Renal cortical epithelial cell (primary cell): ENCODE measurements at places on chromosomes 3 and 15.
A peak's percentile ranks its signal among the peaks of the same experiment; 100 is the strongest.

DNA sequence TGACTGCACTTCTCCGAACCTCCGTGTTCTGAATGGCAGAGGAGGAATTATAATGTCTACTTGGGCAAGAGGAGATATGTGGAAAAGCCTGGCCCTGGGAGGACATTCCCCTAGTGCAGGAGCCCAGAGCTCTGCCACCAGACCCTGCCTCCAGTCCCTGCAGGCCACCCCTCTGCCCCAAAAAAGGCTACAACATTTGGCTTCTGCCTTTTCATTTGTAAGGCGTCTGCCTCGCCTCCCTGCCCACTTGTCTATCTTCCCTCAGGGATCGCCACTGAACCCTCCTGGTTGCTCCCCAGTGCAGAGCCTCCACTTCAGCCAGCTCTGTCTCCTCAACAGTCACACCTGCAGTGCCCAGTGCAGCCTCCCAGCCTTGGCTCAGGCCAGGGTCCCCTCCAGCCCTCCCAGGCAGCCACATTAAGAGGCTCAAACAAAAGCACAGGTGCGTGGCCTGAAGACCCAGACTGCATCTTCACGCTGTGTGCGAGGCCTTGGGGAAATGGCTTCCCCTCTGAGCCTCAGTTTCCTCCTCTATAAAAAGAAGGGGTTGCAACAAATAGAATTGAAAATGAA lies 125.9 kb upstream of the SMAD3 start:
- DNase-seq, result no peak

DNA sequence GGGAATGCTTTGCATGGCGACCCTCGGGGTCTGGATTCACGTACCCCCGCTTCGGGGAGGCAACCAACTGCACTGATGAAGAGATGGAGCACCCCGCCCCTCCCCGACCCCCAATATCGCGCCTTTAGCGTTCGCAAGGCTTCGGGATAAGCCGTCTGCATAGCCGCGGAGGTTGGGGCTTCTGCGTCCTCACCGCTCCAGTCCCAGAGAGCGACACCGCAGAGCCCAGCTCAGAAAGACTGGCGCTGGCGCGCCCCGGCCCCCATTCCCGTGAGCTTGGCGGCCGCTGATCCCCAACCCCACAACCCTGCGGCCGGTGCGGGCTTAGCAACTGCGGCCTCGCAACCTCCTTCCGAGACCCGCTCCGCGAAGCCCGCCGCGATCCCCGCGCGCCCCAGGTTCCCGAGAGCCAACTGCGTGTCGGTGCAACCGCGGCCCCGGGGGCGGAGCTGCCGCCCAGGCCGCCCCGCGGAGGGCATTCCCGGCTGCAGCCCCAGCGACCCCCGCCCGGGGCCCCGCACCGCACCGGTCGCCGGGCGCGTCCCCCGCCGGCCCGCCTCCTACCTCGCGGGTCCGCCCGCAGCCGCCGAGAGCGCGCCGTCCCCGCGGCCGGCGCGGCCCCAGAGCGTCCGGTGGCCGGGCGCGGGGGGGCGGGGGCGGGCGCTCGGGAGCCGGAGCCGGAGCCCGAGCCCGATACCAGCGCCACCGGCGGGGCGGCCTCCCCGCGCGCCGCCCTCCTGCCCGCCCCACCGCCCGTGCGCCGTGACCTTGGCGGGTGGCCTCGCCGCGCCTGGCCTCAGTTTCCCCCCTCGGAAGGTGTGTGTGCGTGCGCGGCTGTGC lies 79.5 kb downstream of the IQSEC1 start:
- DNase-seq, result no peak

DNA sequence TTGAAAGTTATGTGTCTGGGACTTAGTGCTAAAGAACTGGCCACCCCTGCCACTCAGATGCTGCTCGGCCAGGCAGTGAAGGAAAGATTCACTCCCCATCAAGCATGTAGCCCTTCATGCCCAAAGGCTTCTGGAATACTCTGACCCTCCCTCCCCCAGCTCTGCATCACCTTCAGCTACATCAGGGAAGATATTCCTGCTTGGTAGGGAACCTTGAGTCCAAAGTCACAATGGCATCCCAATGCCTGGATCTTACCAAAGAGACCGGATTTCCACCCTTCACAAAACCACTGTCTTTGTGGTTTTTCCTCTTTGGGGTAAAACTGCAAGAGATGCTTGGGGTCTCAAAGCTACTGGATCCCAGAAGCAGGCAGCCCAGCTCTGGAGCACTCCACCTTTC lies 18.2 kb upstream of the BCL2A1 start:
- DNase-seq, result no peak

DNA sequence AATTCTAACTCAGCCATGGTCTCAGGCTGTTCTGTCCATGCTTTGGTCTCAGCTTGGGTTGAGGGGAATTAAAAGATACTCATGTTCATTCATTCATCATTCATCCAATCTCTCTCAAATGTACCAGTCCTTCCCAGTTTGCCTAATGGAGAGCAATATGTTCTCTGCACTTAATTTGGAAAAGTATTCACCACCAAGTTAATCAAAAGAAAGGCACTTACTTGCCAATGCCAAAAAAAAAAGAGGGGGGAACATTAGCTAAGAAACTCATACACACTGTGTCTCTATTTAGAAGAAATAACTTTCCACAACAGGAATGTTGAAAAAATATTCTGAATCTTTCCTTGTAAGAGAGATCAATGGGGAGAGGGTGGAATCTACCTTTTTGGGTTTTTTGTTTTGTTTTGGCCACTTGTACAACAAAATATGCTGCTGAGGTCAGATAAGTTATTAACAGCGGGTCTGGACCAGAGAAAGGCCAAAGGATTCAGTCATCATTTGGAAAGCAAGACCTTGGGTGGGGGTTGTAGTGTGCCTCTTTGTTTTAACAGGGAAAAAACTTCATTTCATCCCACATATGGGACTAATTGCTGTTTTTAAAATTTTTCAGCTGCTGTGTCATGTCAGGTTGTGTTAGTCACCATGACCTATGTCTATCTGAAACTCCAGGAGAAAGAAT lies 152.3 kb downstream of the FBN1 start:
- peak; percentile 82 for DNase-seq

DNA sequence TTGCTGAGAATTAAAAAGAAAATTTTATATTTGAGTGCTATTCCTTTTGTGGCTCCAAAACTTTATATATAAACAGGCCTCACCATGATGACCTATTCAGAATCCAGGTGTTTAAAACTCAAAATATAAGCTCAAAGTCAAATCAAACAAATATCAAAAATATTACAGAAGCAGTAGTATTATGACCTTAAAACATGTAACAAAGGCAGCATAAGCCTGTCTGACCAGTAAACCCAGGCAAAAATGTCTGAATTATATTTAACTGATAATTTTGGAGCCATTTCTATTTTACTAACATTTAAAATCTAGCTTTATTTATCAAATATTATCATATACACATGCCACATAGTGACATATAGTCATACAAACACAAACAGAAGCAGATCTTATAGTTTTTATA lies 6.4 kb upstream of the NOX5 start:
- no peak for DNase-seq

GRCh38 chr15:60620708-60621107 lies 141.8 kb upstream of the ICE2 start:
- no peak for DNase-seq

DNA sequence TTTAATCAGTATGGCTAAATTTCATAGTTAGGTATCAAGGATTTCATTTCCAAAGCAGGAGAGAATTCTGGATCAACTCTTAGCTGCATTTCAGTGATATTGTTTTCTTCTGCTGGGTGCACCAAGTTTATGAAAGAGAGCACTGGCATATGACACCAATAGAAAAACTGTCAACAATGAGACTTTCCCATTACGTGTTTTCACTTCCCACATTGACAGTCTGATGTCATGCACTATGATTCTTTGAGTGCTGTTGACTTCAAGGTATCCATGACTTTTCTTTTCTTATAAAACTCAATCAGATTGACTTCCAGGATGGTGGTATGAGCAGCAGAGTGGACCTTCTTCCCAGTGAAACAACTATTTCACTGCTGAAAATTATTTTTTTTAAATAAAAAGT lies 476.1 kb downstream of the EDEM1 start:
- DNase-seq, result no peak

DNA sequence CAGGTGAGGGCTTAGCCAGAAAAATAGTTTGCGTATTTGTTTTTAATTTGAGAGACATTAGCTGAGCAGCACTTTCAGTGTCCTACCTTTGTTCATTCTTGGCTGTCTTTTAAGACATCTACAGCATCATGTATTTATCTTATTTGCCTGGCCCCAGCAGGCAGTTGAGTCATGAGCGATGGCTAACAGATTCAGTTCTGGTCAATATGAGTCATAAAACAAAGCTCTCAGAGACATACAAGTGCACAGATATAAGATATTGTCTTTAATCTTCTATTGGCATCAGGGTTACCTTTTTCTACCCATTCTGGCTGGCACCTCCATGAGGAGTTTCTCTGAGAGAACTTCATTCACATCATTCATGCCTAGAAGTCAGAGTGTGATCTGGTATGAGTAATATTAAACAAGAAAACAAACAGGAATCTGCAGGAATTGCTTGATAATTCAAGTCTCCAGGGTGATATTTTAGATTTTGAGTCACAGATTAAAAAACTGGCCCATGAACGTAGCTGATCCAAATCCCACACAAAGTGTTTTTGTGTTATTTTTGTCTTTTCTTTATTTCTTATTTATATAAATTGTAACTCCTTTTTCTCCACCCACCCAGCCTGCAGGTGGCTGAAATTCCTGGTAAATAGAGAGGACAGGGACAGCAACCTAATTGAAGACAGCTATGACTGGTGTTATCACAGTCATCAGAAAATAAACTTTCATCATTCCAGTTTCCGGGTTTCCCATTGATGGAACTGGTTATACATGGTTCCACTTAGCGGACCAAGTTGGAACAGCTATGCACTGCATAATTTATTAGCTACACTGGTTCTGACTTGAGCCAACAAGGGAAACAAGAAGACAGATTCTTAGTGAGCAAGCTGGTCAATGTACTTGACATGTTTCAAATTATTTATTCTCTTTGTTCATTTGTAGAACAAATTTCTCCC lies 47.3 kb downstream of the PLSCR2 start:
- peak; percentile 37 for DNase-seq

DNA sequence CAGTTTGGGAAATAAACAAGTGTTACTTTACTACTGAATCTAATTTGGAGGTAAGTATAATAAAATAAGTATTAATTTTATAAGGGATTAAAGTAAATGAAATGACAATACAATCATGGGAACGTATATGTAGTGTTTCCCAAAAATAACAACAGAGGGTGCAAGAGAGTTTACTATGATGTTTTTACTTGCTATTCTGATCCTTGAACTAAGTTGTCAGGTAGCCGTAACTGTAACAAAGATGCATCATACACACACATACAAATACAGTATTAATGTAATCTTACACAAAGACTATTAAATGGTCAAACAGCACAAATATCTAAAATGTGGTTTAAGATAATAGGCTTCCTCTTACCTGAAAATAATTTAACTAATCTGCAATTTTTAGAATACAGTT lies 311.4 kb downstream of the TBC1D5 start:
- DNase-seq, result peak; percentile 66

- no peak for DNase-seq
Observed at GRCh38 chr3:128618398-128618726, 32.3 kb downstream of the RPN1 start.

GRCh38 chr15:45641999-45642932 lies 7.4 kb downstream of the SQOR start:
- peak; percentile 80 for DNase-seq

- no peak for DNase-seq
Observed at GRCh38 chr15:42133886-42134502, 22.4 kb downstream of the PLA2G4F start.

DNA sequence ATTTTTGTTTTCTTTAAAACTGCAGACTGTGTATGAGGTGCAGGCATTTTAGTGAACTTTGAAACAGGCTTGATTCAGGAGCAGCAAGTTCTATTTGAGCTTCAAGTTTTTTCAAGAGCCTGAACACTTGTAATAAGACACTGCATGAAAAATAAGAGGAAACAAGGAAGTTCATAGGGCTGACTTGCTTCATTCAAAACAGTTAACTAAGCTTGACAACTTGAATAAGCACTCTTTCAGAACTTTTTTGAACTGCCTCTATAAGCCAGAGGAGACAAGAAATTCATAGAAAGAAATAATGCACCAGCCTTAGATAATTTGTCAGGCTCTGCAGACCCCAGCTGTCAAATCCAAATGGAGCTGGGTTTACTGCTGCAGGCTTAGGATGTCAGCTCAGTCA lies 130.2 kb downstream of the SSR3 start:
- no peak for DNase-seq

DNA sequence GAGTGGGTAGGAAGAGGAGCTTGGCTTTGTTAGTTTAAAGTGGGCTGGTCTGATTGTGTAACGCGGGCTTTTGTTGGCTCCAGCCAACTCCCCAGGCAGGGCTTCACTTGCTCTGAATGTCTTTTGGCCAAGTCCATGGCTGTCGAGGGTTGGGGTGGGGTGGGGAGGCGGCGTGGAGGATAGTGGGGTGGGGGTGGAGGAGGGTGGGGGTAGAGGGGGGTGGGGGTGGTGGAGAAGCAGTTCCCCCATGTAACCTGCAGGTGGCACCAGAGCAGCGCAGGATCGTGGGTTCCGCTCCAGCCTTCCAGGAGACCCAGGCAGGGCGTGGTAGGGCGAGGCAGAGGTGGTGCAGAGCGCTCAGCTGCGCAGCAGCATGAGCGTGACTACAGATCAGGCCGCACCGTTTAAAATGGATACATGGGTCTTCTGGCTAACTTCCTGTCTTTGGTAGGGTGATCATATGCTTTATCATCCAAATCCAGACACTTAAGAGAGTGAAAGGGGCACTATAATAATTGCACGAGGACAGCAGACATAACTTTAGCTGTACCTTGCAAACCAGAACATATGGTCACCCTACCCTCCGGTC lies 28.3 kb downstream of the GOLGA6A start:
- peak; percentile 31 for DNase-seq

- no peak for DNase-seq
Observed at GRCh38 chr3:14238356-14238755, 59.7 kb downstream of the LSM3 start.

- DNase-seq, result no peak
Observed at GRCh38 chr15:60779718-60780503, 301.0 kb upstream of the ICE2 start.

DNA sequence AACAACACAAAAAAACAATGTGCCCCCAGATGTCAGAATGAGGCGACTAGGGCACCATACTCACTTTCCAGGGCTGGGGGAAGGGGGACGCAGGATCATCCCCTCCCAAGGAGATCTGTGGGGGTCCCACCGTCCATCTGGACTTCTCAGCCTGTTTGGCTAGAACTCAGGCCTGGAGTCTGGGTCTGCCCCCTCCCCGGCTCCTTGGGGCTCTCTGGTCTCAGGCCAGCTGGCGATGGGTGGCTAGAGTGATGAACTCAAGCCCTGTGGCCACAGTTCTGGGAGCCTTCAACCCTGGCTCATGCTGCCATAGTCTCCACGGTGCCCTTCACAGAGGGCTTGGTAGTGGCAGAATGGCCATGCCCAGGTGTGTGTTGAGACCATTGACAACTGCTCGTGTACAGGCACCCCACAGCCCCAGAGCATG lies 13.6 kb downstream of the ZBTB47 start:
- no peak for DNase-seq

DNA sequence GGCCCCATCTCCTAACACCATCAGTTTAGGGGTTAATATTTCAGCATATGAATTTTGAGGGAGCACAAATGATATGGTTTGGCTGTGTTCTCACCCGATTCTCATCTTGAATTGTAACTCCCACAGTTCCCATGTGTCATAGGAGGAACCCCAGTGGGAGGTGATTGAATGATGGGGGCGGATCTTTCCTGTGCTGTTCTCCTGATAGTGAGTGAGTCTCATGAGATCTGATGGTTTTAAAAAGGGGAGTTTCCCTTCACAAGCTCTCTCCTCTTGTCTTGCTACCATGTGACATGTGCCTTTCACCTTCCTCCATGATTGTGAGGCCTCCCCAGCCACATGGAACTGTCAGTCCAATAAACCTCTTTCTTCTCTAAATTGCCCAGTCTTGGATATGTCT lies 73.8 kb upstream of the TJP1 start:
- DNase-seq, result no peak
